ENCODE measurements at places on chromosomes 16 and 17.

- DNase-seq, result no peak
Observed at GRCh38 chr17:78944956-78945355, 19.8 kb upstream of the TIMP2 start.

GRCh38 chr16:11015076-11015475 lies 70.7 kb downstream of the CLEC16A start:
- DNase-seq, result no peak

DNA sequence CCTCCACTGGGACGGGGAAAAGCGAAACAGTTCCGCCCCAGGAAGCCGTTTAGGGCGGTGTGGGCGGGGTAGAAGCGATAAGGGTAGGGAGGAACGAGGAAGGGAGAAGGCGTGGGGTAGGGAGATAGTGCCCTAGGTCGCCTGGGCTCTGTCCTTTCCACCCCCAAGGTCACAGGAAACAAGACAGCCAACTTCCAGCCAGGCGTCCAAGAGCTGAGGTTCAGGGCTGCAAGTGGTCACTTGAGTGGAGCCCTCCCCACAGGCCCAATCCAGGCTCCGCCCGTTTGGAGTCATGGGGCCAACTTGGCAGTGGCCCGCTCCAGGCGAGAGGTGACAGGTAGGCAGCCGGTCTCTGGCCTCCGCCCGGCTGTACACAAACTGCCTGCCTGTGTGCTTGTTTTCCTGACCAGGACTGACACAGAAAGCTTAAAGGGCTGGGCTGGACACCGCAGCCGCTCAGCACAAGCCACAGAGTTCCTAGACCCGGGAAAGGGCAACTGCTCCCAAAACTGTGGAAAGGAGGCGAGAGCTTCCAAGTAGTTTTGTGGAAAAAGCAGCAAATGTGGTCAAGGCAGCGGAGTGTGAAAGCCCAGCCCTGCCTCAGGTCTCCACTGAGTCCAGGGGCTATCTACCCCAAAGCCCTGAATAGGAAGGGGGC lies at the start of gene RILP:
TSS of gene RILP (minus strand) at position 23 of the 658 bp plus-strand sequence. CDS start 62 bp downstream, outside the sequence.
- no peak for DNase-seq

- DNase-seq, result no peak
Observed at GRCh38 chr16:12341966-12342365, 365.4 kb downstream of the SNX29 start.

GRCh38 chr17:74862108-74862901 lies 2.6 kb upstream of the GRIN2C start:
- DNase-seq, result peak; percentile 80

DNA sequence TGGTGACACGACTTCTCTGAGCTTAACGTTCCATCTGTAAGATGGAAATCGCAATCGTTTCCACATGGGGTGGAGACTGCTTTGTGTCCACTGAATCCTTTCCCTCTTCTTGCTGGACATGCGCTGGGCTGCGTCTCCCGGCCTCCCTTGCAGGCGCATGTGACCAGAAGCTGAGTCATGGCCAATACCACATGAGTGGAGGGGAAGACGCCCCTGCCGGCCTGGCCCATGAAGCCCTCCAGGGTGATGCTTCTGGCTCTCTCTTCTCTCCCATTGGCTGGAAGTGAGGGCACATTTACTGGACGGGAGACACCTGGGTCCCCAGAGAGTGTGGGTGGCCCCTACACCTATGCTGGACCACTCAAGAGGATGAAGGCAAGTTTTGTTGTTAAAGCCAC lies 71.1 kb downstream of the DYNLRB2 start:
- no peak for DNase-seq

- no peak for DNase-seq
Observed at GRCh38 chr17:73582821-73583220, 61.4 kb downstream of the SDK2 start.

GRCh38 chr17:74770498-74771318 lies 5.4 kb downstream of the NAT9 start:
- DNase-seq, result peak; percentile 75

DNA sequence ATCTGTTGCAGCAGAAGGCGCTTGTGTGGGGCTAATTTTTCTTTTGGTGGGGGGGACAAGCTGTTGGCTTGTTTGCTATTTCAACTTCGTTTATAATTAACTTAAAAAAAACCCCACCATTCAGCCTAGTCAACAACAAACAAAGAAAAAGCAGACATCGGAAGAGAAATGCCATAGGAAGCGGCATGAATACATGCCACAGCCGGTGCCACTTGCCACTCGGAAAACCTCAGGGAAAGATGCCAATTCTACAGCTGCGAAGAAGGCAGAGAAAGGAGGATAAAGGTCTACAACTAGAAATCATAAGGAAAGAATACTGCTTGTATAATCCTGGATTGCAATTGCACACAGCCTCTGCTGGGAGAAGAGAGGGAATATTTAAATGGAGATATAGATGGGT lies 254.4 kb upstream of the PMFBP1 start:
- DNase-seq, result no peak

Measured in GM12891 (cell line).